Urinary bladder (tissue), 4 donors: ENCODE measurements at places on chromosomes 5 and 9. TPM values are rescaled to one million over a fixed set of nuclear protein-coding genes. Genes with fewer than 3 reads are reported as not detected.
A peak's percentile ranks its signal among the peaks of the same experiment; 100 is the strongest.

GRCh38 chr5:76547891-76548524 is 75.2 kb downstream of the F2RL2 start:
- DNase-seq, result no peak

- no peak for DNase-seq
These were observed 75.0 kb upstream of the NIPBL start for GRCh38 chr5:36801523-36801922.

DNA sequence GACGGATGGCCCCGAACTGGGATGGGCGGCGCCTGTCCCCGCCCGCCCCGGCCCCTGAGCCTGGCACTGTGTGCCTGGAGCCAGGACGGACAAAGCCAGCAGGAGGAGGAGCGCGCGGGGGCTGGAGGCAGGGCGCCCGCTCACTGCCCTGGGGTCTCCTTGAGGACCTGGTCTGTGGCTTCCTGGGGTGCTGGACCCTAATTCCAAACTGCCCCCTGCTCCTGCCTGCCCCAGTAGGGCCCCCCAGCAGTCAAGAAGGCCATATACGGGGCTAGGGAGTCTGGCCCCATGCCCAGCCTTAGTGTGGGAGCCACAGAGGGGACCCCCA is 29.2 kb upstream of the RXRA start:
- no peak for DNase-seq

GRCh38 chr5:75716715-75717081 is 539 bp downstream of the POC5 start:
- no peak for DNase-seq

DNA sequence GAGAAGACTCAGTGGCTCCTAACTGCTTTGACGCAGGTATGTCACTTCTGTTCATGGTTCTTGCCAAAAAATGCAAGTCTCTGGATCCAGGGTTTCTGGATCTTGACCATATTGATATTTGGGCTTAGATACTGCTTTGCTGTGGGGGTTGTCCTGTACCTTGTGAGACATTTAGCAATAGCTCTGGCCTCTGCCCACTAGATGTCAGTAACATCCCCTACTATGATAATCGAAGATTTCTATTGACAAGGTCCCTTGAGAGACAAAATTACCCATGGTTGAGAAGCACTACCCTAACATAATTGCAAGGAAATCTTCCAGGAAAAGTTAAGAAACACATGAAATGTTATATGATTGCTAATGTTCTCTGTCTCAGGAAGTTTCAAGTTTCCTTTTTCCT is 285.4 kb downstream of the TMEM232 start:
- no peak for DNase-seq

DNA sequence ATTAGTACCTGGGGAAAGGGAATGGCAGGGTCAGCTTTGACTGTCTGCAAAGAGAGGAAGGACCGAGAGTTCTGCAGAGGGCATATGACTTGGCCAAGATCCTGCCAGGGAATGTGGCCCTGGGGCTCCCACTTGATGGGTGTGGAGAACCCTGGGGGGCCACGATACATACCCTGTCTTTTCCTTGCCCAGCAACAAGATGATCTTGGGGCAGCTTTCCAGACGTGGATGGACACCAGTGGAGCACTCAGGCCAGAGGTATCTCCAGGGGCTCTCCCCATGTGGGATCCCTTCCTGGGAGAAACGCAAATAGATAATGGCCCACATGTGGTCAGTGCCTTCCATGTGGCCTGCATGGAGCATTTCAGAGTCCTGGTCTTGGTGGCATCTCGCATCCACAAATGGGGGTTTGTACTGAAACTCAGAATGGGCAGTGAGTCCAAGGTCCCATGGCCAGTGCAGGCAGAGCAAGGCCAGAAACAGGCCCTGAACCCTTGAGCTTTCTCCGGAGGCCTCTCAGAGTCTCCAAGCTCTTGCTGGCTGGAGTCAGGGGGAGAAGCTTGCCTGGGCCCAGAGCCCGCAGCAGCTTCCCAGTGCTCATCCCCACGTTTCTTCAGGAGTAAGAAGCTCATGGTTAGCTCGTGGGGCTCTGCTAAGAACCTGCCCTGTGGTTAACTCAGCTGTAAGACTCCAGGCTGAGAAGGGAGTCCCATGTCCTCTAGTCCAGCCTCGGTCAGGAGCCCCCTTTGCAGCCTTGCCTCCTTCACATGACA is 18.3 kb upstream of the ORM1 start:
- no peak for DNase-seq

DNA sequence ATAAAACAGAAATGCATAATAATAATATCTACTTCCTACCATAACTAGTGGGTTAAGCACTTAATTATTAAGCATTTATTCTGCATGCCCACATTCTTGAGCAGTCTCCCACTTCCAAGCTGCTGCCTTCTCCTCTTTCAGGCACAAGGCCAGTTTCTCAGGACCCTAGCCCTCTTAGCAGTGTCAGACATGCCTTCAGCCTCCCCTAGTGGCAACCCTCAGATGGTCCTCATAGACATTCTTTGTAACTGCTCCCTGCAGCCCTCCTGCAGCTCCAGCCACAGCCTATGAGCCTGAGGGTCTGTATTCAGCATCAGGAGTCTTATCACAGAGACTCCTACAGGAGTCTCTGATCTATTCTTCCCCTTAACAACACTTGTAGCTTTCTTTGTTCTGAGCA is 3.9 kb downstream of the IL9 start:
- no peak for DNase-seq

DNA sequence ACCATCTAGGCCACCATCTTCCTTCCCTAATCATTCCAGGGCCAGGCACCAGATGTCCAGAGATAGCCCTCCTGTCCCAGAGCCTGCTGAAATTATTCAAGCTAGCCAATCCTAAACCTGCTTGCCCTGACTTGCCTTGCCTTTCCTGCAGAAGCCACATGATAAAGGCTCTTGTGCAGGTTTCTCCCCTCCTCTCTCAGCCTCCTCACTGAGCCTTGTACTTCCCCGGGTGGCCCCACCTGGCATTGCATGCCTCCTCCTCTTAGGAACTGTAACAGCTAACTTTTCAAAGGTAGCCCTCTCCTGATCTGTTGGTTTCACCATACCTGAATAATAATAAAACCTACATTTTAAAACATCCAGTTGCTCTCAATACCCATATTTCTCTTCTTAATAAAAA is 42.6 kb downstream of the DIRAS2 start:
- DNase-seq, result no peak

DNA sequence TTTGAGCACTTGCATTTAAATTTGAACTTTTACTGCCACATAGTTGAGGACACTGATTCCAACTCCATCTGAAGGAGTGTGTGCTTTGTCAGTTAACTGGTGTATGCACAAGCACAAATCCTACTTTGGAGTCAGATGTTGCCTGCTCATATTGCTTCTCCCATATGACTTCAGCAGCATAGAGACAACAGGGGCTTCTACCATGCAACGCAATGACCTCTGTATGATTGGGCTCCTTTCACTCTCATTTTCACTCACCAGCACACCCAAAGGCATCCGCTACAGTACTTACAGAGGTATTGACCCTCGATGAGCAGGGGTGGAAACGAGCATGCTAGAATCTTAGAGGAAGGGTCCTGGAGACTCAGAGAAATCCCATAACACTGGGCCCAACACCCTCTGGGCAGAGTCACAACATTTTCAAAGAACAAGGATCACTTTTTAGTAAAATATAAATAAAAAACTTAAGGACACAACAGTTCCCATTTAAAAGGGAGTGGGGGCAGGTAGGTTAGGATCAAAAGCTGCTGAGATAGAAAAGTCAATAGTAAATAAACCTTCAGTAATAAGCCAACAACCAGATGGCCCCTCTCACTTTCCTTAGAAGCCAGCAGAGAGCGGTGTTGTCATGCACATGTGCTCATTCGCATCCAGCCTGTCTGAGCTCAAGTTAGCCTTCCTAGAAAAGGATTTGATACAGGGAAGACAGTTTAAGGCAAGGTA is 203.8 kb downstream of the SNCAIP start:
- DNase-seq, result peak; percentile 67

The DMGDH gene
- total RNA-seq, result 3.1 TPM

GRCh38 chr5:179613460-179614071 is 9.9 kb downstream of the HNRNPH1 start:
- DNase-seq, result no peak

GRCh38 chr5:141516672-141517025 is 27.8 kb downstream of the PCDHGC5 start:
- no peak for DNase-seq

The UBE2QL1 gene
- 0.48 TPM for total RNA-seq

GRCh38 chr5:58199087-58199486 is 260.8 kb downstream of the PLK2 start:
- DNase-seq, result no peak

GRCh38 chr5:63687854-63688516 is 274.3 kb downstream of the HTR1A start:
- no peak for DNase-seq
